Right lung (tissue), 10 donors: ENCODE measurements at places on chromosomes 11 and 22. TPM values are rescaled to one million over a fixed set of nuclear protein-coding genes. Genes with fewer than 3 reads are reported as not detected.

Gene FZD4
- 27.1 TPM for polyA plus RNA-seq

Gene RNF26
- 30.3 TPM for polyA plus RNA-seq

Gene GRM5
- polyA plus RNA-seq: not detected

Gene SPDYC
- not detected for polyA plus RNA-seq

Gene SOX6
- polyA plus RNA-seq: 18.8 TPM

Gene DERL3
- 3.9 TPM for polyA plus RNA-seq
